Stimulated activated CD8-positive, alpha-beta memory T cell treated with anti-CD3 and anti-CD28 coated beads, Interleukin-7, amount 100 ng/mL, for 4 hours (primary cell): ENCODE measurements at places on chromosomes 4 and X.

DNA sequence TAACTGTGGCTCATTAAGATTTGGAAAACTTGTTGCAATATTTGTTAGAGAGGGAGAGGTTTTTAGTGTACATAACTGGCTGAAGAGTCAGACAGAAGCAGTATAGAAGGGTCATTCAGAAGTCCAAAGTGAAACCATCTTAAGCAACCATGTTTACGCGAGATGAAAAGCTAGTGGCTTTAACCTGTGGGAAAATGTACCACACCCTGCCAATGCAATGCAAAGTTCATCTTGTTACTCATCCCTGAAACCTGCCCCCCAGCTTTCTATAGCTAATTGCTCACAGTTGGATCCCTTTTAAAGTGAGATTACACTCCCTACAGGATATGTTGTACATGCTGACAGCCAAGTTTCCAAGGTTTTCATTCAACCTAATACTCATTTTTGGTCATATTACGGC is 96.7 kb upstream of the RAPGEF2 start:
- DNase-seq = no peak

DNA sequence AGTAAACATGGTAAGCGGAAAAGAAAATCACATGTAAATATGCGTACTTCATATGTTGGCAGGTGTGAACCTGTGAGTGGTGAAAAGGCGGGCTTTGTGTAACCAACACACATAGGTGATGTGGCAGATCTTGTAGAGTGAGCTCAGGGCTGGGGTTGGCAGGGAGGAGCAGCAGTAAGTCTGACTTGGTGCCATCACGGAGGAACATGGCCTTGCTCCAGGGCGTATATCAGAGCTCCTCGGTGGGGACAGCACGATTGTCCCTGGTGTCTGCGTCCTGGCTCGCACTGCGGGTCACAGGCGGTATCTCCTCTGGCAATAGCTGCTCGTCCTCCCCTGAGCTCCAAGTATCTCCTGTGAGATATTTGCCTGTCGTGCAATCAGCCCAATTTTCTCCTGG is 733.6 kb downstream of the TRIML1 start:
- DNase-seq = no peak

- DNase-seq = no peak
Measured at GRCh38 chrX:82458207-82458754, 1049.8 kb upstream of the POU3F4 start.

- DNase-seq = no peak
Measured at GRCh38 chrX:38045538-38046096, 39.3 kb downstream of the SYTL5 start.

DNA sequence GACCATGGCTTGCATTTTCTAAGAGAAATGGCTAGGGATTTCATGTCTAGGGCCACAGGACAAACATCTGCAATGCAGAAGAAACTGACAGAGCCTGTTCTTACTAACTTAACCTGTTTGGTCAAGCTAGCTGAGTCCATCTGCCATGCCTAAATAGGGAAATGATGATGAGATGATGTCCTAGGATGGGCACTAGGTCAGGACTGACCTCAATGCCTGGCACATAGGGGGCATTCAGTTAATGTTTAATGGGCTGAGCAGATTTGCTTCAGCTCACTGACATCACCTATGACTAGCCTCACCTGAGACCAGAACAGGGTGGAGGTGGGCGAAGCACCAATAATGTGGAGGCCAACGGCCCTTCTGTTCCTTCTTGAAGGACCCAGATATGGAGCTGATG is 174.2 kb upstream of the SCML1 start:
- no peak for DNase-seq

DNA sequence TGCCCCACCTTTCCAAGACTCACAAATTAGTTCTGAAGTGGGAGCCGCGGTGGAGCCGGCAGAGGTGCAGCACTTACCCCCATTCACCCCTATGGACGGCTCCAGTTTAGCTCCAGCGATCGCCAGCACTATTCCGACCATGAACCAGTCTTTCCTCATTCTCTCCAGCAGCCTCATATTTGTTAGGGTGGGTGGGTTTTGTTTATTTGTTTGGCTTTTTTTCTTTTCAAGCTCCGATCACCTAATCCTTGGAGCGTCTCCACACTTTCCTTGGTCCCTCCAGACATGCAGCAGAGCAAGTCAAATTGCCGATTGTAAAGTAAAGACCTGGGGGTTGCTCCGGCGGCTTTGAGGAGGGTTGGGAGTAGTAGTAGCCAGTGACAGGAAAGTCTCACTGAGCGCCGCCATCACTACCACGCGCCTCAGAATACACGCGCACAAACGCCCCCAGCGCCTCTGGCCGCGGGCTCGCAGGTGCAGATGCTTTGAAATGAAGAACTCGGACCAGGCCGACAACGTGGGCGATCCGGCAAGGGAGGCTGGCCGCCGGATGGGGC is at the start of gene SLC10A7:
Gene SLC10A7 (minus strand): TSS at position 400 of the 557 bp plus-strand sequence. CDS start 223 bp downstream, at position 177.
- DNase-seq = peak; percentile 55

GRCh38 chr4:102783006-102783405 is 22.2 kb upstream of the MANBA start:
- no peak for DNase-seq

DNA sequence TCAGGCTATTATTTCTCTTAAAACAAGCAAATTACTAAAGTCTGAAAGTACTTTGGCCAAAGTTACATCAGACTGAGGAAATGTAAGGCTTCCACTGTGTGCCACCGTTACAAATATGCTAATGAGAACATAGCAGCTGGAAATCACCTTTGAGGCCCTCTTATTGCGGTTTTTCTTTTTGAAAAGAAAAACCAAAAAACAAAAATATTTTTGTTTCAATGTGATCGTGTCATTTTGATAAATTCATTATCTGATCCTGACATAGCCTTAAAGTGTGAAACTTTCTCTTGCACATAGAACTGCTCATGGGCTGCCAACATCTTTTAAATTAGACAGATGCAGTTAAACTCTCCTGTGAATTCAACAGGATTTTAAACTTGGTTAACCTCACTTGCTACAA is 2.8 kb upstream of the TIFA start:
- DNase-seq = no peak

- no peak for DNase-seq
Measured at GRCh38 chr4:123741906-123742305, 345.3 kb downstream of the SPRY1 start.

- DNase-seq = no peak
Measured at GRCh38 chr4:188624370-188624769, 485.1 kb downstream of the TRIML1 start.

DNA sequence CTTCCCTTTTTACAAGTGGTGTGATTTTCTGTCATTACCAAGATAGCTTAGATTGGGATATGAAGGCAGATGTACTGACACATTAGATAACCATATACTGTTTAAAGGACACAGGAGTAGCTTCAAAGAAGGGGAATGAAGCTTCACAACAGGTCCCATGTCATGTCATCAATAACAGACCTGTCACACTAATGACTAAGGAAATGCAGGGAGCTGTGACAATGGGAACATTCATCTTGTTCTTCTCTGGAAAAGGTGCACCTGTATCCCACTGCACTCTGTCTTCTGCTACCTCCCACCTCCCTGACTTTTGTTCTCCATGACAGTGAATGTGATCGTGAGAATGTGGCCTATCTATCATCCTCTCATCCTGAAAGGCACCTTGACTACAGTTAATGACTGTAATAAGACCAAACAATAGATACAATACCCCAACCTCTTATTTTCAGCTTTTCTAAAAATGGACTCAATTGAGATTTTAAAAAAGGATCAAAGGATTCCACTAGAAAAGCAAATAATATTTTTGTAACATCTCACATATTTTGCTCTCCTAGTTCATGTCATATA is 472.5 kb downstream of the STPG2 start:
- DNase-seq = no peak

DNA sequence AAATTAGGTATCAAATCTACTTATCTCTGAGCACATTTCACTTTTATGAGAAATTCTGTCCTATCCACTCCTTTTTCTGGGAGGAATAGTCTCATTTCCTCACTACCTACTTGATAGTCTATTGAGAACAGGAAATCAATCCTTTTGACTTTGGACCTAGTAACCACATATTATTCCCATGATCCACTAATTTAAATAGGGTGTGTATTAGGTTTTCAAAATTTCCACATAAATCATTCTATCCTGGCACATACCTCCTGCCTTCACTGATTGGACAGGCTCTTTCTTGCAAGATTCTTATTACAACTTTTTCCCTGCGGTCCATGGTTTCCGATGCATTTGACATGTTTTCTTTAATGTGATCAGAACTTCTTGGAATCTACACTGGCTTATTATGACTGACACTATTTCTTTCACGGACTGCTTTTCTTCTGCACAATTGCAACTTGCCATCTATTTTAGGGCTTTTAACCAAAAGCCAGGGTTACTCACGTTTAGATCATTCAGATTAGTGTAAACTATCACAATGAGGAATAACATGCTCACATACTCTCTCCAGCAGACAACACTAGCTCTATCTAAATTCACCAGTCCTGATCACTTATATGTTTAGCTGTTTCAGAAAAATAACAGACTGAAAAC is 419.9 kb upstream of the SLIT2 start:
- no peak for DNase-seq

DNA sequence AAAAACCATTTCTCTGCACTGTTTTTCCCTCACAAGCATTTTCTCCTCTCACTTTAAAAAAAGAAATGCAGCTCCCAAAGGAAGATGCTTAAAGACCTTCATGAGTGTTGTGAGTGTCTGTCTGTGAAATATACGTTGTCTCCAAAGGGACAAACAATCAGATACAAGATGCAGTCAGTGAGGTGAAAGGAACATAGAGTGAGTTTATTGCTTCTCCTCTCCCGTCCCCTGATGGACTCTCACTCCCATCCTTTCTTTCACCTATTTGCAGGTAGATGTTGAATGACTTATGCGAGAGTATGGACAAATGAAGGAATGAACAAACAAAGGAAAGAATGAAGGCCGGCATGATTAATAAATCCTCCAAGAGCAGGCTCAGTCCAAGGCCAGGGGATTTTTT is 561.2 kb upstream of the DIPK2B start:
- no peak for DNase-seq

- DNase-seq = no peak
Measured at GRCh38 chrX:153495903-153496589, 1.3 kb downstream of the BGN start.

DNA sequence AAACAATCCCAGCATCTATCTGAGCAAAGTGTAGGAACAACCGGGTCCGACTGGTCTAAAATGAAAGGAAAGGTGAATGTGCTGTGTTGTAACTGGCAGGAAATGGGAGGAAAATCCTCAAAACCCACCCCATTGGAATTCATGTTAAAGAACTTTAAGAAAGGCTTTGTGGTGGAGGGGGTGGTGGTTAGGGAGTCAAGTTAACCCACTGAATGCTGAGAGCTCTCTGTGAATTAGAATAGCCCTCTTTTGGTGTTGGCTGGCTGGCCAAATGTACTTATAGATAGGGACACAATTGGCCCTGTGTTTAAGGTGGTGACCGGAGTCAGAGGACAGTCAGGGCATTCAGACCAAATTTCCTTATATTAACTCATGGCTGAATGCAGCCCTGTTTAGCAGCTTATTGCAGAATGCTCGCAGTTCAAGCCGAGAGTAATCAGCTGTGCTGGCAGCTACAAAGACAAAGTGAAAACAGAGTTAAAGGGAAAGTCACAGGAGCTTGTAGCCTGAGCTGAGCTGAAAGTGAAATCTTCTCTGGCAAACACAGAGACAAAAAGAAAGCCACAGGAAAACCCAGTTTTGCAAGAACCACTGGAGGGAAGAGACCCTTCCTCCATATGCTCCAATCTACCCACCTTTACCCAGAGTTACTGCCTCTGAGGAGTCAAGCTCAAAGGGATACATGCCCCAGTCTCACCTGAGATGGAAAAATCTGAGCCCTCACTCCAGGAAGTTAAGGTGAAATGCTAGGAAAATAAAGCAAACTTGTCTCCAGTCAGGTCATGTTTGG is 38.5 kb upstream of the UGT2B7 start:
- DNase-seq = no peak

DNA sequence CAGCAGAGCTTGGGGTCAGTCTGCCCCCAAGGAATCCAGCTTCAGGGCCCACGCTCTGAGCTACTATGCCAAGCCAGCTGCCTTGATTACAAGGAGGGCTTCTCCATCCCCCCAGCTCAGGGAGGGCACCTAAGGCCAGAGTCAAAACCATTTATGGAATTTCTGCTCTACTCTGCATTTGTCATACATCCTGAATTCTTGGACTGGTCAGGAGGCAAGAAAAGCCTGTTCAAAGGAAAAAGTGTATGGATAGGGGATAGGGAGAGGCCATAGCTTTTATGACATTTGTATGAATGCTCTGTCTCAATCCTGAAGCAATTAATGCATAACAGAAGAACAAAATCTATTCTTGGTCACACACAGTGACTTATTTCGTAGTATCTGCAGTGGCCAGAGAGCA is 32.2 kb downstream of the EDNRA start:
- no peak for DNase-seq

DNA sequence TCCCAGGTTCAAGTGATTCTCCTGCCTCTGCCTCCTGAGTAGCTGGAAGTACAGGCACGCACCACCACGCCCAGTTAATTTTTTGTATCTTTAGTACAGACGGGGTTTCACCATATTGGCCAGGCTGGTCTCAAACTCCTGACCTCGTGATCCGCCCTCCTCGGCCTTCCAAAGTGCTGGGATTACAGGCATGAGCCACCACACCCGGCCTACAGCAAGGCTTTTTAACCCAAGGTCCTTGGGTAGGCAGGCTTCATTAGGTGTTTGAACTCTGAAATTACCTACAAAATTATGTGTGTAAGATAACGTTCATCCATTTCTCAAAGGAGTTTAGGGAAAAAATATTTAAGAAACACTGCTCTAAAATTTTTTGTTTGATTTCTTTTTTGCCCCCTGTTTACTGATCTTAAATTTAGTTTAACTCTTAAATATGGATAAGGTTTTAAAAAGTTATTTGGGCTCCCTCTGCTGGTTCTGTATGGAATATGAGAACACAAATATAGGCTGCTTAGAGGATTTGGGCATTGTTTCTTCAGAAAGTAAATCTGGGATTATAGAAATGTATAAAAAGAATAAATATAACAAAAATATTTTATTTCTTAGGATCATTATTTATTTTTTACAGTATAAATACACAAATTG is 92.8 kb downstream of the CBR4 start:
- no peak for DNase-seq

- no peak for DNase-seq
Measured at GRCh38 chr4:99710681-99711345, 53.2 kb upstream of the C4orf54 start.

- DNase-seq = no peak
Measured at GRCh38 chr4:76373919-76374552, 46.9 kb downstream of the CCDC158 start.

DNA sequence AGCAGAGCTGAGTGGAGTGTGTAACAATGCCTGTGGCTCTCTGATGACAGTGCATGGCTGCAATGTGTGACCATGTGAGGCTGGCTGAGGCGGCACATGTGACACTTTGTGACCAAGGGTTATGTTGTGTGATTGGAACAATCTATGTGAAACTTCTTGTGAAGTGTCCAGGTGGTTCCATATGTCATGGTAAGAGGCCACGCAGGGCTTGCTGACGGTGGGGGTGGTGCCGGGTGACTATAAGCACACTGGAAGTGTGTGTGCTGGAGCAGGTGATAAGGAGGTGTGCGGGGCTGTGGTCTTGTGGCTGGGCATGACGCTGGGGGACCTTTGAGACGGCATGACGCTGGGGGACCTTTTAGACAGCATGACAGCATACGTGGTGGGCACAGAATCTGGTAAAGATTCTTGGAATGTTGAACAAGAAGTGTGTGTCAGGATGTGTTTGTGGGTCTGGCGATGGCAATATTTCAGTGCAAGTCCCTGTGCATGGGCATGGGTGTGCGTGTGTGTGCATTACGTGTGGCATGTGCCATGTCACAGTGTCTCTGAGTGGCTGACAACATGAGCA is 7.4 kb upstream of the HDAC6 start:
- DNase-seq = no peak

GRCh38 chr4:9703391-9703790 is 78.0 kb upstream of the DRD5 start:
- peak; percentile 23 for DNase-seq
